ENCODE measurements at places on chromosomes 7 and 10.
A peak's percentile ranks its signal among the peaks of the same experiment; 100 is the strongest.

DNA sequence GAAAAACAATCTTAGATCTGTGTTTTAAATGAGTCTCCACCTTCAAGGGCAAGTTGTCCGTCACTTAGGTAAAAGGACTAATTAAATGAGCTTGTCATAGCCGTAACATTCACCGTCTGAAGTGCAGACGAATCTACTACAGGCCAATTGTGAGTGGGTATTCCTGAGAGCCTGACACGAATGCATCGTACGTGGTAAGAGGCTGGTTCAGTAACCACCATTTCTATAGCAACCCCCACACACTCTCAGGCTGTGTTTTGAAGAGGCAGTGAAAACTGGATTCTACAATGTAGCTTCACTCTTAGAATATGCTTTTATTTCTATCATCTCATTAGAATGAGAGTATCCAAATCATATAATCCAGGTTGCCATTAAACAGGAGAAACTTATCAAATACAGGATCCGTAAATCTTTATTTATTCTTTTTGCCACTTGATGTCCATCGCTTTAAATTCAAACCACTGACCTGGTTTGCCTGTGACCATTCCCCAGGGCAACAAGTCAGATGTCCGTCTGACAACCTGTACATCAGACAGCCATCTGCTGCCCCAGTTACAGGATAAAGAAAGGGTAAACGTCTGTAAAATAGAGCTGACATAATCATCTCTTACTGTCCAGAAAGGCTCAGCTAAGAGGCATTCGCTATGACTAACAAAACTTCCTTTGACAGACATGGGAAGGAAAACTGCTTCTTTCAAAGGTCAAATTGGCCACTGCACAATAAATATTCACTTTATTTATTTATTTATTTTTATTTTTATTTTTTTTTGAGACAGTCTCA lies 70.3 kb upstream of the NMT2 start:
- DNase-seq, result no peak

- DNase-seq, result no peak
Observed at GRCh38 chr10:4028027-4028471, 243.0 kb upstream of the KLF6 start.

DNA sequence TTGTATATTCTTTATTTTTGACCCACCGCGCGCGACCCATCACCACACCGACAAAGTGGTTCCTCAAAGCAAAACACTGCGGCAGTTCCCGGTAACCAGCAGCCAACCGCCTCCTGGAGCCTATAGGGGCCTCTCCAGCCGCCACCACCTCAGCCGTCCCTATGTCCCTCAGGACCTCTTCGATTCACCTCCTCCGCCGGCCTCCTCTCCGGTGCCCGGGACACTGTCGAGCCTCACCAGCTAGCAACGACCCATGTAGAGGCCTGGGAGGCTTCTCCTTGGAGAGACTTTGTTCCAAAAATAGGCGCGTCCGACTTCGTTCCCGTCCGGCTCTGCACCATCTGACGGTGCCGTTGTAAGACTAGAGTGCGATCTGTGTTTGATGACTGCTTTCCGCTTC lies 158.8 kb downstream of the HGF start:
- no peak for DNase-seq

DNA sequence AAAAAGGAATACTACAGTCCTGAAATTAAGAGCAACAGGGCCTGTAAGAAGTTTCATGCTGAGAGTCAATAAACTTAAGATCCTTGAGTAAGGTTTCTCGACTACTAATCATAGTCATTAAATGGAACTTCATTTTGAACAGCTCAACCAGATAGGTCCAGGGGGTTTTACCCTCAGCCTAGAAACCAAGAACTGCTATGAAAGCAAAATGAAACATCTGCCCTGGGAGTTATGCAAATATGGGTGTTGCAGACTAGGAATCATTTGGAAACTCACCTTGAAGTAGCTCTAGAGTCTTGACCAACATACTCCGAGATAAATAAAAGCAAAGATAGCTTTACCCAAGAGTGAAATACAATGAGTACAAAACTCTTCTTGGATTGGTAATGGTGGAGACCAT lies 128.0 kb downstream of the HGF start:
- DNase-seq, result no peak

GRCh38 chr10:44974628-44975430 lies 3.8 kb downstream of the DEPP1 start:
- DNase-seq, result peak; percentile 61

- DNase-seq, result peak; percentile 92
Observed at GRCh38 chr7:39838326-39838725, 111.7 kb upstream of the CDK13 start.

GRCh38 chr10:17365402-17365801 lies 89.0 kb downstream of the ST8SIA6 start:
- no peak for DNase-seq

- DNase-seq, result no peak
Observed at GRCh38 chr10:123428391-123428790, 237.8 kb upstream of the GPR26 start.

- no peak for DNase-seq
Observed at GRCh38 chr7:64621656-64622055, 44.3 kb upstream of the ZNF107 start.

Measured in NCI-H1092 treated with DMSO at 0.1 percent for 48 hours (cell line).